ENCODE measurements at places on chromosomes 2 and 18. TPM values are rescaled to one million over a fixed set of nuclear protein-coding genes. Genes with fewer than 3 reads are reported as not detected.

The ALK gene
- polyA plus RNA-seq = not detected

GRCh38 chr18:57657542-57657941 lies 35.9 kb upstream of the NARS1 start:
- no peaks in the 10 kb centered on the region for H3K27me3 ChIP-seq
- H3K4me1 ChIP-seq = no peaks in the 10 kb centered on the region
- no peak overlapping the region for H3K4me3 ChIP-seq
- DNase-seq = no peak
- H3K36me3 ChIP-seq = no peaks in the 10 kb centered on the region

DNA sequence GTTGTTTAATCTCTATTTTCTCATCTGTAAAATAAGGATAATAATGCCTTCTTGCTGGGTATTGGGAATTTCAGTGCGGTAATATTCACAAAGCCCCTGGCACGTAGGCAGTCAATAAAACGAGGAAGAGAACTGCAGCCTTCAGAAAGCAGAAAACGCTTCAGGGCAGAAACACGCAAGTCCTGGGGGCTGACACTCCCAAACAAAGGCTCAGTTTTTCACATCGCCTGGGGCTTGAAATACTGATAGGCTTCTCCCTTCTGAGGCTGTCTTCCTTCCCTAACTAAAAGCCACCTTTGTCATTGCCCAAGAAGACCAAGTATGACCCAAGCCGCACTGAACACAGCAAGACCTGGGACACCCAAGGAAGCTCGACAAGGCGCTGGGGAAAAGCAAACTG lies 32.4 kb downstream of the TMEM177 start:
- H3K27ac ChIP-seq = no peak overlapping the region
- H3K36me3 ChIP-seq = no peaks in the 10 kb centered on the region
- H3K27me3 ChIP-seq = no peaks in the 10 kb centered on the region
- no peak for DNase-seq

DNA sequence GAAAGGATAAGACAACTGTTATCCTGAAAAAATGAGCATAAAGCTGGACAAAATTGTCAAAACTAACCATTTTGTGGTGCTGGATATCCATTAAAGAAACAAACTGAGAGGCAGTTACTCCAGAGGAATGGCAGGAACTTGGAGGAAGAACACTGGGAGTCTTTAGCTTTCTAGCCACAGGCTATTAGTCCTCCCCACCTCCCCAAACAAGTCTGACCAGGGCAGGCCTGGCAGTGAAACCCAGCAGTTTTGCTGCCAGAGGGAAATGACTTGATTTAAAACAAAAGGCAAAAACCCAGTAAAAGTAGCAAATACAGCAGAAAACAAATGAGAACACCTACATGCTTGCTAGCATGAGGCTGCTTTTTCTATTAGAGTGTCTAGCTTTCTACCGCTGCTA lies 34.9 kb downstream of the OSBPL1A start:
- no peak overlapping the region for H3K27ac ChIP-seq
- no peaks in the 10 kb centered on the region for H3K36me3 ChIP-seq
- DNase-seq = no peak
- no peak overlapping the region for H3K4me3 ChIP-seq

- H3K27ac ChIP-seq = no peak overlapping the region
- H3K36me3 ChIP-seq = no peaks in the 10 kb centered on the region
- H3K27me3 ChIP-seq = no peaks in the 10 kb centered on the region
- H3K4me1 ChIP-seq = no peaks in the 10 kb centered on the region
These were observed 35.2 kb upstream of the NAPG start for GRCh38 chr18:10490401-10491165.

DNA sequence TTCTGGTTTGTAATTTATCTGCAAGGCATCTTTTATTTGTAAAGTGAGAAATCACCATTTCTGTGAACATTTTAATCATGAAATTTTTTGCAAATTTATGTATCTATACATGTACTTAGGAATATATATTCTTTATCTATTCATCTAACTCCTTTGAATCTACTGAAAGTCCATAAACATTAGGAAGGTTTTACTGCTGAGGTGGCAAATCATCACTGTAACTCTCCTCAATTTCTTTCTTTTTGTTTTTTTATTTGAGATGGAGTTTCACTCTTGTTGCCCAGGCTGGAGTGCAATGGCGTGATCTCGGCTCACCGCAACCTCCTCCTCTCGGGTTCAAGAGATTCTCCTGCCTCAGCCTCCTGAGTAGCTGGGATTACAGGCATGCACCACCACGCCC lies 296.3 kb downstream of the AGPS start:
- H3K27ac ChIP-seq = no peak overlapping the region
- H3K4me1 ChIP-seq = peaks cover 2% of the 10 kb centered on the region
- H3K27me3 ChIP-seq = no peaks in the 10 kb centered on the region
- H3K36me3 ChIP-seq = no peaks in the 10 kb centered on the region
- DNase-seq = no peak

DNA sequence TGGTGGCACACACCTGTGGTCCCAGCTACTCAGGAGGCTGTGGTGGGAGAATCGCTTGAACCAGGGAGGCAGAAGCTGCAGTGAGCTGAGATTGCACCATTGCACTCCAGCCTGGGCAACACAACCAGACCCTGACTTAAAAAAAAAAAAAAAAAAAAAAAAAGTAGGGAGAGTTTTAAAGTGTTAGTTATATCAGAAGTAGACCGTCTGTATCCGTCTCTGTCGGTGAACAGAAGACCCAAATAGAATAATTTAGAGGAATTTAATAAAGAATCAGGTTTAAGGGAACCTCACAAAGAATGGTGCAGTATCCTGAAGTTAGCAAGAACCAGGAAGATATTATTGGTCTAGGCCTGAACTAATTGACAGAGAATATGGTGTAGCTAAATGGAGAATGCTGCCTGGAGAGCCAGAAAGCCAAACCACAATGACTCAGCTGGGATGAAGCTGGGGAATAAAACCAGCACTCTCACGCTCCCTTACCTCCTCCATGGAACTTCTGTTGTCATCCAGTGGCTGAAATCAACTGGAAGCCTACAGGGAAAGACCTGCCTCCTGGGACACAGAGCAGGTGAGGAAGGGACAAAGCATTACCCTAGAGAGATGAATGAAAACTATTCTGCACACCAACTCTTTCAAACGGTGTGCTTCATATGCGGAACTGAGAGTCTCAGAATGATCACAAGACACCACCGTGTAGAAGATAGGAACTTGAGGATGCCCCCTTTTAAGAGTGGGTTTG lies 39.1 kb upstream of the PLEKHM3 start:
- H3K27me3 ChIP-seq = no peaks in the 10 kb centered on the region
- no peaks in the 10 kb centered on the region for H3K4me1 ChIP-seq
- no peak for DNase-seq
- no peak overlapping the region for H3K4me3 ChIP-seq
- H3K27ac ChIP-seq = no peak overlapping the region

The RAB17 gene
- polyA plus RNA-seq = 80.2 TPM

The TNFAIP6 gene
- 0.18 TPM for polyA plus RNA-seq

The SCN9A gene
- 9.4 TPM for polyA plus RNA-seq

- no peak overlapping the region for H3K27ac ChIP-seq
- no peak for DNase-seq
- no peak overlapping the region for H3K4me3 ChIP-seq
- H3K27me3 ChIP-seq = no peaks in the 10 kb centered on the region
- H3K36me3 ChIP-seq = no peaks in the 10 kb centered on the region
- peaks cover 5% of the 10 kb centered on the region for H3K4me1 ChIP-seq
These were observed 21.3 kb upstream of the SLC66A3 start for GRCh38 chr2:11133936-11134320.

DNA sequence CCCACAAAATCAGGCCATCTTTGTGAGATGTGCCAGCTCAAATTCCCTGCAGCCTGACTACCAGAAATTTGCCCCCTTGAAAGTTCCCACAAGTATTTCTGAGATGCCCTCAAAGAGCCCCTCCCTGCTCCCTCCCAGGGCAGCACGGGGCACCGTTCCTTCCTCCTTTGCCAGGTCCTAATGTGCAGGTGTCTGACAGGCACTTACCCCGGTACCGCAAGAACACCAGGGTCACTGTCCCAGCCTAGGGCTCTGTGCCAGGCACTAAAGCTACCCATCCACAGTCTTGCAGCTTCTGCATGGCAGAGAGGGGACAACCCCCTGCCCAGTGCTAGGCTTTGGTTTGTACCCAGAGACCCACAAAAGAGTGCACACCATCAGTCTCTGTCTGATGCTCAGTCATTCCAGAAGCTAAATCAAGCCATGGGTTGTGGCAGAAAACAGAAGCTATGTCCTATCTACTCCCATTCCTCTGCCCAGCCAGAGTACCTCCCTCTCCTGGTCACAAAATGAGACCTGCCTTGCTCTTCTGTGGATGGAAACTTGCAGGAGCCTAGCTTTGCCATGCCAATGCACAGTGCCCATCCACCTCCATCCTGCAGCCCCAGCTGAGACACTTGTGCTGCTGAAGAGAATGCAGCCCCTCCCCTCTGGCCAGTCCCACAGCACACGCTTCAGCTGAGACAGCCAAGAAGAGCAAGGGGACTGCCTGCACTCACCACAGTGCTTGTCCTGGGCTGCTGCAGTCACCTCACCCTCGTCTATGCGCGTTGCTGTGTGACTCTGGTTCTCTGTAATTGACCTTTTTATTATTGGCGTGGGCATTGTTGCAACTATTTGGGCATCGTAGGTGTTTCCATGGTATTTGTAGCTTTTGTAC lies 48.7 kb downstream of the INPP5D start:
- no peaks in the 10 kb centered on the region for H3K4me1 ChIP-seq
- no peaks in the 10 kb centered on the region for H3K27me3 ChIP-seq
- H3K27ac ChIP-seq = no peak overlapping the region
- no peaks in the 10 kb centered on the region for H3K36me3 ChIP-seq
- H3K4me3 ChIP-seq = no peak overlapping the region

- H3K27ac ChIP-seq = no peak overlapping the region
- no peak for DNase-seq
- no peaks in the 10 kb centered on the region for H3K27me3 ChIP-seq
- H3K36me3 ChIP-seq = no peaks in the 10 kb centered on the region
- H3K4me1 ChIP-seq = no peaks in the 10 kb centered on the region
- no peak overlapping the region for H3K4me3 ChIP-seq
These were observed 28.8 kb upstream of the TSPYL6 start for GRCh38 chr2:54284826-54285225.

- no peak overlapping the region for H3K4me3 ChIP-seq
- H3K27ac ChIP-seq = no peak overlapping the region
- H3K27me3 ChIP-seq = no peaks in the 10 kb centered on the region
These were observed 272.8 kb downstream of the FIGN start for GRCh38 chr2:163462993-163463392.

- no peak overlapping the region for H3K4me3 ChIP-seq
- no peaks in the 10 kb centered on the region for H3K36me3 ChIP-seq
- no peak overlapping the region for H3K27ac ChIP-seq
- no peaks in the 10 kb centered on the region for H3K27me3 ChIP-seq
- DNase-seq = no peak
These were observed 77.0 kb upstream of the CNGA3 start for GRCh38 chr2:98269274-98269673.

The ATAD2B gene
- polyA plus RNA-seq = 6.8 TPM

The SLC14A1 gene
- polyA plus RNA-seq = 0.60 TPM

DNA sequence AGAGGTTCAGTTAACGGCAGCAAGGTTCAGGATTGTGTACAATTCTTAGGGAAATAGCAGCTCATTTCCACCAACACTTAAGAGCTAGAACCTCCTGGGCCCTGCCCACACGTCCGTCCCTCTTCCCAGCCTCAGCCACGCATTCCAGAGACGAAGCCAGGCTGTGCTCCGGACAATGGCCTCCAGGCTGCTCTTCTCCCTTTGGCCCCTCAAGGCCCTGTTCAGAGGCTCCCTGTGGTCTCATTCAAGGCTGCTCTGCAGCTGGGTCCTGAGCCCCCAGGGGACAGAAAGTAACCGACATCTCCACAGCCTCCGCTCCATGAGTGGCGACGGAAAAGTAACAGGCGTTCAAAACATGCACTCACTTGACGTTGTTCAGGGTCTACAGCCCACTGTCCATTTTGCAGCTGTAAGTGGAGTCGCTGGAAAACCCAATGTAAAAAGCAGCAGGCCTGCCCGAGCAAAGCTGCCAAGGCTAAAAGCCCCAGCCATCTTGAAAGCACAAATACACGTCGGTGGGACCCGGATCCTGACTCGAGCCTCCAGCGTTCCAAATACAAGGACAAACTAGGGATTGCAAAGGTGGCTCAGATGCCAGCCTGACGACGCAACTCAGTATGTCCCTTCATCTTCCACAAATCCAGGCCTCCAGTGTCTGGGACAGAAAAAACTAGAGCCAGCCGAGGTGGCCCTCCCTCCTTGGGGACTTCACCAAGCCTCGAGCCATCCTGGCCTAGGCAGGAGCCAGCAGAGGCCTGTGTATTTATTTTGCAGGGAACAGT lies 76.9 kb downstream of the NDUFA10 start:
- no peaks in the 10 kb centered on the region for H3K36me3 ChIP-seq
- H3K4me1 ChIP-seq = no peaks in the 10 kb centered on the region
- H3K27ac ChIP-seq = no peak overlapping the region
- H3K27me3 ChIP-seq = no peaks in the 10 kb centered on the region
- DNase-seq = no peak

GRCh38 chr18:74175658-74176057 lies 27.3 kb downstream of the TIMM21 start:
- no peaks in the 10 kb centered on the region for H3K27me3 ChIP-seq
- peaks cover 7% of the 10 kb centered on the region for H3K4me1 ChIP-seq
- no peaks in the 10 kb centered on the region for H3K36me3 ChIP-seq
- H3K4me3 ChIP-seq = no peak overlapping the region
- no peak overlapping the region for H3K27ac ChIP-seq

GRCh38 chr2:45043174-45043573 lies 33.9 kb upstream of the SIX2 start:
- no peaks in the 10 kb centered on the region for H3K27me3 ChIP-seq
- no peak overlapping the region for H3K4me3 ChIP-seq
- no peaks in the 10 kb centered on the region for H3K4me1 ChIP-seq
- no peak overlapping the region for H3K27ac ChIP-seq
- no peak for DNase-seq

GRCh38 chr2:57528499-57528898 lies 518.1 kb upstream of the VRK2 start:
- H3K4me3 ChIP-seq = no peak overlapping the region
- no peaks in the 10 kb centered on the region for H3K27me3 ChIP-seq
- no peaks in the 10 kb centered on the region for H3K36me3 ChIP-seq
- DNase-seq = no peak
- H3K4me1 ChIP-seq = no peaks in the 10 kb centered on the region

- H3K27ac ChIP-seq = no peak overlapping the region
- no peaks in the 10 kb centered on the region for H3K4me1 ChIP-seq
- peaks cover 11% of the 10 kb centered on the region for H3K36me3 ChIP-seq
- DNase-seq = no peak
These were observed 17.0 kb downstream of the SERPINB8 start for GRCh38 chr18:63986885-63987284.

The LYPD6B gene
- polyA plus RNA-seq = 0.14 TPM

The EGR4 gene
- polyA plus RNA-seq = 0.02 TPM

DNA sequence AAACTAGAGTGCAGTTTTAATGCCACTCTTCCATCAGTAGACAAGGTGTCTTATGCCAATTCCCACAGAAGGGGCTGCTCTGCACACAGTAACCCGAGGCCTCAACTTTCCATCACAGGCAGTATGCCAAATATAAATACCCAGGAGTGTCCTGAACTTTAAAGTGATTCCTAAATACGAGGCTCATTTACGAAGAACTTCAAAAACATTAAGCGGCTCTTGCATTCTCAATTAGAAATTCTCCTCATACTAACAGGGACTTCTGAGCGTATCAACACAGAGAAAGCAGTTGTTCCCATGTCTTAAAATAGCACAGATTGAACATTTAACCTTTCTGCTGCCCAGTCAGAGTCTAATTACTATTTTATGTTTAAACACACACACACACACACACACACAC lies 638.6 kb downstream of the ERBB4 start:
- H3K27ac ChIP-seq = no peak overlapping the region
- H3K4me3 ChIP-seq = no peak overlapping the region
- no peaks in the 10 kb centered on the region for H3K36me3 ChIP-seq
- DNase-seq = no peak

GRCh38 chr2:186748354-186748753 lies 54.5 kb downstream of the FAM171B start:
- no peak for DNase-seq
- H3K27me3 ChIP-seq = no peaks in the 10 kb centered on the region
- no peaks in the 10 kb centered on the region for H3K36me3 ChIP-seq
- no peak overlapping the region for H3K27ac ChIP-seq

Data from liver (tissue), 10 donors.